ENCODE measurements at places on chromosomes 2 and 18.

GRCh38 chr2:40123746-40124145 lies 328.1 kb downstream of the SLC8A1 start:
- DNase-seq: no peak

DNA sequence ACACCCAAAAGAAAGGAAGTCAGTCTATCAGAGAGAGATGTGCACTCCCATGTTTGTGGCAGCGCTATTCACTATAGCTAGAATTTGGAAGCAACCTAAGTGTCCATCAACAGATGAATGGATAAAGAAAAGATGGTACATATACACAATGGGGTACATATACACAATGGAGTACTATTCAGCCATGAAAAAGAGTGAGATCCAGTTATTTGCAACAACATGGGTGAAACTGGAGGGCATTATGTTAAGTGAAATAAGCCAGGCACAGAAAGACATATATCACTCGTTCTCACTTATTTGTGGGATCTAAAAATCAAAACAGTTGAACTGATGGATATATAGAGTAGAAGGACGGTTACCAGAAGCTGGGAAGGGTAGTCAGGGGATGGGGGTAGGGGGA lies 99.9 kb upstream of the ZNF516 start:
- DNase-seq: no peak

GRCh38 chr2:99899882-99900281 lies 242.5 kb downstream of the AFF3 start:
- no peak for DNase-seq

GRCh38 chr2:42009657-42010580 lies 37.9 kb upstream of the PKDCC start:
- no peak for DNase-seq

- no peak for DNase-seq
Measured at GRCh38 chr18:13463526-13464210, 245.1 kb downstream of the LDLRAD4 start.

- DNase-seq: no peak
Measured at GRCh38 chr18:47754311-47755101, 176.0 kb downstream of the SMAD2 start.

DNA sequence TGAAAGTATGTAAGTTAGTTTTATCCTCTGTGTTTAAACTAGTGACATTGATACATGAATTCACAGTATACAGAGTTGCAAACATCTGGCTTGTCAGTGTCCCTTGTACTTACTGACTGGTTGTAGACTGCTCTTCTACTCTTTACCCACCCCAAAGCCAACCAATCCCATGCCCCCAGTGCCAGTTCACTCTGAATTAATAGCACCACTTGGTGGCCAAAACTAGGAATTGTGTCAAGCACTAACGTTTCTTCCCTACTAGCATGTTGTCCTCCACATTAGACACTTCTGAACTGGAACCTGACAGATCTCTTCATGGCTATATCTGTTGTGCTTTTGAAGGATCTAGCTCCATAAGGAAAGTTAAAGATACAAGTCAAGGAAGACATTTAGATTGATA lies 27.2 kb upstream of the OTX1 start:
- no peak for DNase-seq

DNA sequence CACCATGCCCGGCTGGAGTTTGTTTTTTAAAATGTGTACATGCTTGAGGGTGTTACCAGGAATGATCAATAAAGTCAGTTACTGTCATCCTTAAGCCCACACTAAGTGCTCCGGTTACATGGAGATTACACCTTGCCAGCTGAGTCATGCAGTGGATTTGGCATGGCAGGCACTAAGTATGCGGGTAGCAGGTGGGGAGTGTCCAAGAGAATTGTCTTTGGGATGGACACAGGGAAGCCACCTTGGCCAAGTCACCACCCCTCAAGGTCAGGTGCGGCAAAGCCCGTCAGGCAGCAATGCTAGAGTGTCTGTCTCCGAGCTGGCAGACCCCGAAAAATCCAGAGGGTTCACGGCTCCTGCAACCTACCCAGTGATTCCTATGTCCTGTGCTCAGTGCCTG lies 54.8 kb downstream of the GBX2 start:
- DNase-seq: no peak

GRCh38 chr2:42788478-42788793 lies 3.9 kb downstream of the HAAO start:
- no peak for DNase-seq

DNA sequence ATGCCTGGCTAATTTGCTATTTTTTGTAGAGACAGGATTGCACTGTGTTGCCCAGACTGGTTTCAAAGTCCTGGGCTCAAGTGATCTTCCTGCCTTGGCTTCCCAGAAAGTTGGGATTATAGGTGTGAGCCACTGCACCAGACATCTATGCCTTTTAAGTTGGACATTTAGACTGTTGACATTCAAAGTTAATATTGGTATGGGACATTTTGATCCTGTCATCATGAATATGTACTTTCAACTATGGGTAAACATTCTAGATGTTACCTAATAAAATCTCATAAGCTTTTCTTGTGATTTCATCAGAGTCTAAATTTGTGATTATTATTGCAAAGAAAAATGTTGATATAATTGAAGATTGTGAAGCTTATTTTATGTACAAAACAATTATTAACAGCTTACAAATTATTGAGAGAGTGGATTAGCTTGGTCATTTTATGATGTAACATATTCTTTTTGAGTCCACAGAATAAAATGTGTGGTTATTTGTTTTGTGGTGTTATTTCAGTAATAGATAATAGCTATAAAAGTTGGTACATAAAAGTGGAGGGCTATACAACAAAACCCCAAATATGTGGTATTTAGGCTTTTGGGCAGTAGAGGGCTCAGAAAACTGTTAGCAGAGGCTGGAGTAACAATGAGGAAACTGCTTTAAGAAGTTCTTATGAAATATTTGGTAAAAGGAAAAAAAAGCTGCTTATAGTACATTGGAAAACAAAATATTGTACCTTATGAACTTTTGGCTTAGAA lies 41.4 kb downstream of the STARD6 start:
- DNase-seq: no peak
